ENCODE measurements at places on chromosomes 16 and 17.

DNA sequence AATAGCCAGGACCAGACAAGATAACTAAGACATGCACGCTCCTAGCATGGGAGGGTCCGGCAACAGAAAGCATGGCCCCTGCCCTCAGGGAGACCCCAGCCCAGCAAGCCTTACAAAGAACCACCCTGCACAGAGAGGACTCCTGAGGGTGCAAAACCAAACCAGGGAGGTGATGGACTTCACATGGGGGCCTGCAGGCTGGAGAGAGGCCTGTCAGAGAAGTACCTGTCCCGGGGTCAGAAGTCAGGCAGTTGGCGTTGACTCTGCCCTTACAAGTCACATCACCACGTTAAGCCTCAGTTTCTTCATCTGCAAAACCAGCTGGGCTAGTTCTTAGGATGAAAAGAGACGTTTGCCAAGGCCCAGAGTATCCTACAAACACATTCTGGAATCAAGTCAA, 4.7 kb downstream of the OTOP2 start:
- DNase-seq = no peak

GRCh38 chr17:72173499-72174116, 52.8 kb downstream of the SOX9 start:
- DNase-seq = no peak

- no peak for DNase-seq
These were observed 53.1 kb upstream of the CHMP6 start for GRCh38 chr17:80938556-80938955.

- DNase-seq = no peak
These were observed 90.0 kb downstream of the FOXL1 start for GRCh38 chr16:86668136-86668910.

- DNase-seq = no peak
These were observed 6.7 kb downstream of the CLEC19A start for GRCh38 chr16:19292186-19292585.

DNA sequence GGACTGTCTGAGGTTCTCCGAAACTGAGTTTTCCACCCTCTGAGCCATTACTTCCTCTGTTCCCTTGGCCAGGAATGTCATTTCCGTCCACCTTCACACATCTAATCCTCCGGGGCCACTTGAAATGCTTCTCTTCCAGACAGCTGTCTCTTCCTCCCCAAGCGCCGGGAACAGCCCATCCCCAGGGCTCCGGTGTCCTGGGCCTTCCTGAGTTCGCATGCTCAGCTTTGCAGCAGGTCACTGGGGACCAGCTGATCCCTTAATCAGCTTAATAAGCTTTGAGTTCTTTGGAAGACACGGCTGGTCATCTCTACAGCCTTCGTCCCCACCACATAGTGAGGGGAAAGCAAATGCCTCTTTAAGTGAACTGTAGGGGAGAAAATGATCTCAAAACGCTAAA, 123.4 kb downstream of the DYNLRB2 start:
- DNase-seq = no peak

DNA sequence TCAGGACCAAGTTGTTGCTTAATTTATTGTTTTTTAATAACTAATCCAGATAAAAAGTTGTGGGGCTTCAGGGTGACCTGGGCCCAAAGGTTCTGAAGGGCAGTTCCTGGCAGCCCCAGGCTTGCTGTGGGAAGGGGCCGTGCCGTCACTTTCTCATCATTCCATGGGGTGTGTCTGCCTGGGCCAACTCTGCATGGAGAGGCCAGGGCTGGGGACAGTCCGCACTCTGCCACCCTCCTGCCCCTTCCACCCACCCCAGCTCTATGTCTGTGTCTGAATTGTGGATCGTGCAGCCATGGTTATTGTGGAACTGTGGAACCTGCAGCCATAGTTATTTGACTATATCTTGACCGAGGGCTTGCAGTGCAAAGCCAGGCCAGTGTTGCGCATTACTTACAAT, 4.0 kb downstream of the LIMD2 start:
- no peak for DNase-seq

GRCh38 chr17:68033636-68034451, 1.7 kb upstream of the KPNA2 start:
- no peak for DNase-seq

GRCh38 chr16:63312346-63312745, 1276.1 kb upstream of the CDH8 start:
- DNase-seq = no peak

DNA sequence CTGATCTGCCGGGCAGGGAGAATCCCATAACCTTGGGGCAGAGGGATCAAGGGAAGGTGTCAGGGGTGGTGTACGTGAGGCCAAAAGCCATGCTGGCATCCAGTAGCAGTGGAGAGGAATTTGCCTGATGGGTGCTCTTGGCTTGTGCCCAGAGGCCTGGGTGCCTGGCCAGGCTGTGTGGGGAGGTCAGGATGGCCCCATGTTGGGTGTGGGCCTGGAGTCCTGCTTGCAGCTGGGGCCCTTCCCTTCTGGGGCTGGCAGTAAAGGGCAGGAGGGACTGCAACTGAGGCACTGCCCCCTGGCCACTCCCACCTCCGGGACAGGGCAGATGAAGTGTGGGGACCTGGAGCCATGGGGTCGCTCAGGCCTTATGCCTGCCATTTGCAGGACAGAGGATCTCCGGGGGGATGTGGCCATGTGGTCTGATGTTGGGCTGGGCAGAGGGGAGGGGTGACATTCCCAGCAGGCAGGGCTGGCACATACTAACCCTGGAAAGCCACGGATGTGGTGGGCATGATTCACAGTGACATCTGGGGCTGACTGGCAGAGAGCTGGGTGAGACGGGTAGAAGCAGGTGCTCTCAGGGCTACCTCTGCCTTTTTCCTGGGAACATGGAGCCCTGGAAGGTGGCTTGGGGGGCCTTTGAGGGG, 3.5 kb downstream of the FMNL1 start:
- DNase-seq = no peak

DNA sequence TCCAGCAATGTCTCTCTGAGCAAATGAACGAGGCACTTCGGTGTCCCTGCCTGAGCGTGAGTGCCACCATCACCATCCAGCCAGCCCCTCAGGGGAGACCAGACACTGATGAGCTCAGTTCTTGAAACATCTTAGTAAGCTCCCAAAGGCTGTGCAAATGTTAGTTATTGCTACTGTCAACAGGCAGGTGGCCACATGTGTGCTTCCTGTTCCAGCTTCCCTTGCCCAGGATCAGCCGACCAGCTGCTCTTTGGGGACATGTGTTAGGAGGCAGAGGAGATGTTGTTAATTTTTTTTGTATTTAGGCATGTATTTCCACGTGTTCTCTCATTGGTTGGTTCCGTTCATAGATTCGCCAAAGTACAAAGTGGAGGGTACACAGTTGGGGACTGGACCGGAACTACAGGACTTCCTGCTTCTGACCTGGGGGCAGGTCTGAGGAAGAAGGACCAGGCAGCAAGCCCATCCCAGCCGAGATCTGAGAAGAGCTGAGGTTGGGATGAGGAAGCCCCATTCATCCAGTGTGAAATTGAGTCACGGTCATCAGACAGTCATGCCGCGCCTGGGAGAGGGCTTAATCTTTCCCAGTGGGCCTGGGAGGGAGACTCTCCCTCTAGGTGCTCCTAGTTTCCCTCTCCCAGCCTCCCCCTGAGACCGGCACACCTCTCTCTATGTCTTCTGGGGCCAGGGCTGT, 3.8 kb downstream of the TTYH2 start:
- DNase-seq = no peak

DNA sequence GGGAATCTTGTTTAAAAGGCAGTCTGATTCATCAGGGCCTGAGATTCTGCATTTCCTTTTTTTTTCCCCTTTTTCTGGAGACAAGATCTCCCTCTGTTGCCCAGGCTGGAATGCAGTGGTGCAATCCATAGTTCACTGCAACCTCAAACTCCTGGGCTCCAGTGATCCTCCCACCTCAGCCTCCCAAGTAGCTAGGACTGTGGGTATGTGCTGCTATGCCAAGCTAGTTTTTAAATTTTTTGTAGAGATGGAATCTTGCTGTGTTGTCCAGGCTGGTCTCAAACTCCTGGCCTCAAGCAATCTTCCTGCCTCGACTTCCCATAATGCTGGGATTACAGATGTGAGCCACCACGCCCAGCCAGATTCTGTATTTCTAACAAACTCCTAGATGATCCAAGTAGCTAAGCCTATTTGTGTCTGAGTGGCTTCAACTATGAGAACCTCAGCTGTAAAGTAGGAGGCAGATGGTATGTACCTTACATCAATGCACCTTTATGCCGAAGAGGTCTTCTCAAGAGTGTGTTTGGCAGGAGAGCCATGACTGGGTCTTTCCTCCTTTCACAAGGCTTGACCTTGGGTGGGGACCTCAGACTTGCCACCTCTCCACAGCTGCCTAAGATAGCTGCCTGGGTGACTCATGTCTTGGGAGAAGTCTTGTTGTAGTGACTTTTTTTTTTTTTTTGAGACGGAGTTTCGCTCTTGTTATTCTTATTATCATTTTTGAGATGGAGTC, 10.9 kb downstream of the LDAF1 start:
- no peak for DNase-seq

GRCh38 chr16:50679676-50680555, 1.2 kb downstream of the SNX20 start:
- DNase-seq = no peak

GRCh38 chr16:65284626-65285025, 162.8 kb upstream of the CDH11 start:
- no peak for DNase-seq

GRCh38 chr16:84641643-84642358, 6.5 kb upstream of the KLHL36 start:
- no peak for DNase-seq

- DNase-seq = no peak
These were observed at the start of gene GAS7 for GRCh38 chr17:10198509-10199249. TSS of gene GAS7 (minus strand) at chr17:10198606.

DNA sequence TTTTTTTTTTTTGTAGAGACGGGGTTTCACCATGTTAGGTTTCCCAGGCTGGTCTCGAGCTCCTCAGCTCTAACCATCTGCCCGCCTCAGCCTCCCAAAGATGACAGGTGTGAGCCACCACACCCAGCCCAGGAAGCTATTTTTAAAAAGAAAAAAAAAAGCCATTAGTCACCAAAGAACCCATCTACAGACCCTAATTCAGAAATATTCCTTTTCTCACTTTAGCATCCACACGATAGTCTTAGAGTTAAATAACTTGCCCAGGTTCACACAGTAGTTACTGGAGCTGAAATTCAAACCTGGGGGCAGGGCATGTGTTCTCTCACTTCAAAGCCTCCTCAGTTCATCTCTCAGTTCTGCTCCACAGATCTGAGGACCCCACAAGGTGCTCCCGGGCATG, 70.3 kb upstream of the NOL11 start:
- DNase-seq = no peak

DNA sequence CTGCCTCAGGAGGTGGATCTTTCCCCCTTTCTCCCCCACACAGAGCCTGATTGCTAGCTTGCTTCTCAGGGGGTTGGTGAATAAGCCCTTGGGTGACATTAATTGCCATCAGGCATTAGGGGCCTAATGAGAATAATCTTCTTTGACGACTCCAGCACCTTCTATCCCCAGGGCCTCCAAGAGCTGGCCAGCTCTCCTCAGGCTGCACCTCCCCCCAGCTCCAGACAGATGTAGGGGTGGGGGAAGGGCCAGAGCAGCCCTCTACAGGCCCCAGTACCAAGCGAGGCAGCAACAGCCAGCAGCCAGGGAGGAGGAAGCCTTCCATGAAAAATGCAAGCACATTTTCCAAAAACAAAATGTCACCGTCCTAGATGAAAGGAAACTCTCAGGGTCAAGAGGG, 1.4 kb upstream of the TMEM132E start:
- DNase-seq = no peak

DNA sequence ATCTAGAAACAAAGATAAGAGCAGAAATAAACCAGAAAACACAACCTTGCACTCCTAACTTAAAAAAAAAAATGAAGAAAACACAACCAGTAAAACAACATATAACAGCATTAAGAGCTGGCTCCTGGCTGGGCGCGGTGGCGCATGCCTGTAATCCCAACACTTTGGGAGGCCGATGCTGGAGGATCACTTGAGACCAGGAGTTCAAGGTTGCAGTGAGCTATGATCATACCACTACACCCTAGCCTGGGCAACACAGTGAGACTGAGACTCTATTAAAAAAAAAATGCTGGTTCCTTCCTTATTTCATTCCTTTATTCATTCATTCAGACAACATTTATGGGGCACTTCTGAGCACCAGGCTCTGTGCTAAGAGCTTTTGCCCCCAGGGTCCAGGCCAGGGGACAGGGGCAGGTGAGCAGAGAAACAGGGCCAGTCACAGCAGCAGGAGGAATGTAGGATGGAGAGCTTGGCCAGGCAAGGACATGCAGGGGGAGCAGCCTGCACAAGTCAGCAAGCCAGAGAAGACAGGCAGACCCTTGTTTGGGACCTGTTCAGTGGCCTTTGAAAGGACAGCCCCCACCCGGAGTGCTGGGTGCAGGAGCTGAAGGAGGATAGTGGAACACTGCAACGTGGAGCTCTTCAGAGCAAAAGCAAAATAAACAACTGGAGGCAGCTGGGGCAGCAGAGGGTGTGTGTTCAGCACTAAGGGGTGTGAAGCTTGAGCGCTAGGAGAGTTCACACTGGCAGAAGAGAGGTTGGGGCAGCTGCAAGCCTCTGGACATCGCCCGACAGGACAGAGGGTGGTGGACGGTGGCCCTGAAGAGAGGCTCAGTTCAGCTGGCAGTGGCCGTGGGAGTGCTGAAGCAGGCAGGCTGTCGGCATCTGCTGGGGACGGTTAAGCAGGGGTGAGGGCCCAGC, 2.6 kb downstream of the STH start:
- no peak for DNase-seq

DNA sequence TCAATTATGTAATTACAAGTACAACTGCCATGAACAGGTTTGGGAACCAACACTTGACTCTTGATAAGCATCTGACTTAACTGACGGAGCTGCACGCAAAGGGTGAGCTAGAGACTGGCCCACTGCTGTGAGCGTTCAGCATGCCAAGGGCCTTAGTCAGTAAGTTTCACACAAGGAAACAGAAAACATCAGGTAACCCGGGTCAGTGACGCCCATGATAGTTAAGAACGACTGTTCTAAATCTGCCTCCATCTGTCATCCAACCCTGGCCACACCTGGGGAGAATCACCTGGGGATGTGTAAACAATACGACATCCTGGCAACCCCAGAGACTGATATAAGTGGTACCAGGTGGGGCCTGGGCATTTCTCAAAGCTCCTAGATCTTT, 12.3 kb downstream of the SMIM5 start:
- peak; percentile 51 for DNase-seq

DNA sequence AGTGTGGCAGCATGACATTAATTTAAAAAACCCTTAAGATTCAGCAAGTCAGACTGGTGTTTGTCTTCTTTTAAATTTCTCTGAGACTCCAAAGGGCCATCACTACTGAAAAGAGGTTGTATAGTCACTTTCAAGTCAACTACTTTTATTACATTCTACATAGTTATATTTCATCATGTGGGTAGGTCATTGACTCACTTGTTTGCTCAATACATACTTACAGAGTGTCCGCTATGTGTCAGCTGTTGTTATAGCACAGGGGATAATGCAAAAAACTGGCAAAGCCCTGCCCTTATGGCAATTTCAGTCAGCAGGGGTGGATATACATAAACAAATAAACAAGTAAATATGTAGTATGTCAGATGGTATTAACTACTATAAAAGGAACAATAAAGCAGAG, 2.5 kb upstream of the MYH4 start:
- DNase-seq = no peak

- DNase-seq = no peak
These were observed 26.9 kb upstream of the CDH1 start for GRCh38 chr16:68710211-68710610.

- no peak for DNase-seq
These were observed 212.9 kb downstream of the CNTNAP4 start for GRCh38 chr16:76490036-76490639.

GRCh38 chr17:40556884-40557414, 8.3 kb downstream of the CCR7 start:
- peak; percentile 62 for DNase-seq

- DNase-seq = no peak
These were observed 20.0 kb upstream of the FOXJ1 start for GRCh38 chr17:76160896-76161528.

Measured in NCI-H187 (cell line).